ENCODE measurements at places on chromosomes 3 and 15.

- no peak for DNase-seq
These were observed 3.1 kb upstream of the ABTB1 start for GRCh38 chr3:127669541-127670228.

DNA sequence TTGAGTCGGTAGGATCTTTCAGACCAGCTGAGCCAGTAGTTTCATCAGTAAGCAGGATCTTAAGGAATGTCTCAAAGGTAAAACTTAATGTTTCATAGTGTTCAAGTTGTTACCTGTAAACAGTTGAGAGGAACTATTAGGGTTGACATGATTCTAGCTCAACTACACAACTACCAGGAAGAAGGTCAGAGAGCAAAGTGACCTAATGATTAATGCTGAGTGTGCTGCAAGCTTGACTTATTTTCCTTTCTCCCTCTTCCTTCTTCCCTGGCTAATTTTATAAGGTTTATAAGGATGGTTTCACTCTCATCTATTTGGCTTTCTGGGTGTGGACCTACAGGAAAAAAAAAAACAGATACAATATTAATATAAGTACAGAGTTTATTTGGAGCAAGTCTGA is 30.2 kb upstream of the LHFPL4 start:
- no peak for DNase-seq

DNA sequence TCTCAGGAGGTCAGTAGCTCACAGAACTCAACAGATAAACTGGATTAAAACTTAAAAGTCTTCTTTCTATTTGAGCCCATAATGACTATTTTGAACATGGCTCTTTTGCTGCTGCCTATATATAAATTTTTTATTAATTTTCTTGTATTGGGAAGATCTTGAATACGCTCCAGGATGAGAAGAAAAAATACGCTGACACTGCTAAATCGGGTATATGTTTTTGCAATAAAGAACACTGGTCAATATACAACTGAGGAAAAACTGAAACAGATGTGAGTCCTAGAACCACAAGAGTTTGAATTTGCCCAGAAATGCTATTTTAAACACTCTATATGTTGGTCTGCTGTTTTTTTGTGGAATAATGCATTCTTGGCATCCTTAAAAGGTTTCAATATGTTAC is 20.6 kb downstream of the WNT5A start:
- DNase-seq: no peak

GRCh38 chr3:17833786-17834559 is 91.5 kb upstream of the TBC1D5 start:
- no peak for DNase-seq

DNA sequence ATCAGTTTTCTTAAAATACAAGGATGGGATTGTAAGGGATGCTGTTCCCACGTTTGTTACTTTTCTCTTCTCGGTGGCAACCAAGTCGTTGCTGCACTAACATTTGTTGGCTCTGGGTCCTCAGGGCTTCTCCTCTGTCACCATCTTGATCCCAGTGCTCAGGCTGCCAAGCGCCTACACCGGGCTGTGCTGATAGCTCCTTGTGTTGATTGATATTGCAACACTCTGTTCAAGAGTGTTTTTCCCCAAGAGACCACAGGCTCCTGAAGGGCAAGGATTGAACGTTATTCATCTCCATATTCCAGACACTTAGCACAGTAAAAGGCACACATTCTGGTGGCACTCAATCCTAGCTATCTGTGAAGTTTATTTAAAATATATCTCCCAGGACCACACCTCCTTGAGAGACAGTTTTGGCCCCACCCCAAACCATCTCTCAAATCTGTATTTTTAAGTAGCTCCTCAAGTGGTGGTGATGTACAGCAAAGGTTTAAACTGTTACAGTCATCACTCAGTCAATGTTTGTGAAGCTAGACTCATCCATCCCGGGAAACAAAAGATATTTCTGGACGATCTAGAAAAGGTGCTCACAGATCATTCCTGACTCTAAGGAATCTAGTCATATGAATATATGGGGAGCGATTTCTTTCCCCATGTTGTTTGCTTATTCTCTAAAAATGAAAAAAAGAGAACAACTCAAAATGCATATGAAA is 38.5 kb upstream of the FOXP1 start:
- DNase-seq: no peak

DNA sequence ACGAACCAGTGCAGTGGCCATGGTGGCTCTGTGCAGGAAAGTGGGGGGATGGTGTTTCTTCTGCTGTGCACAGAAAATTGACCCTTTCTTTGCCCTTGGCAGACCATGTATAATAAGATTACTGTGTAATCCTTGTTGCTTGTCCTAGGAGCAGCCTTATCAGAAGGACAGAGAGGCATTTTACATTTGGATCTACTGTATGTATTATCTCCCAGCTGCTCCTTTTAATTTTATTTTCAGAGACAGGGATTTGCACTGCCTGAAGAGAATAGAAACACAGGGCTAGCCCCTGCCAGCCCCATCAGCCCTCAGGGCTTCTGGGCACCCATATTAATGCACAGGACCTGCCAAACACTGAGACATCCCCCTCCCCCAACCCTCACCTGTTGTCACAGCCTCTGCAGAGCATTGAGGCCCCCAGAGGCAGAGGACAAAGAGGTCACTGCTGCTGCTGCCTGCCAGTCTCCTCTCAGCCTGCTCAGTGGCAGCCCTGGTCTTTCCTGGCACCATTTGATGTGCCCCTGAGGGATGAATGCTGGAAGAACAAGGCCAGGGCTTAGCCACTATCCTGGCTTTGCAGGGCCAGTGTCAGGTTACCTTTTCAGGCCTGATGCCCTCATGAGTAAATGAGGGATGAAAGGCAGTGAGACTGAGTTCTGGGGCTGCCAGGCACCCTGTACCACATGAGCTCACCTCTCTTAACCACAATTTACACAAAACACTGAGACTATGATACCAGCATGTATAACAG is 533.4 kb downstream of the NTRK3 start:
- DNase-seq: no peak

- DNase-seq: no peak
These were observed 166.6 kb downstream of the TLE3 start for GRCh38 chr15:69931156-69931555.

DNA sequence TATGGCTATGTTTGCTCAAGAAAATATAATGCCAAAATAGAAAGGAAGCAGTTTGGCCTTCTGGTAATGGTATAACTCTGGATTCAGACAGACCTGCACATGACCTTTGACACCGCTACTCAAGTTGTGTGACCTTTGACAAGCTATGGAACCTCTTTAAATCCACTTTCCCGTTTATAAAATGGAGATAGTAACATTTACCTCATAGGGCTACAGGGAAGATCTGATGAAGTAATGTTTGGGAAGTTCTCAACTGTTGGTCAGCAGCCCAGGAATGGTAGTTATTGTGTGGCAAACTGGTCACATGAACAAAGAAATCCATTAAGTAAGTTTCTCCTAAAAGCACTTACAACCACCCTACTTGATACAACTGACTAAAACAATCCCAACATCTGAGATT is 95.1 kb upstream of the PHLDB2 start:
- DNase-seq: no peak

GRCh38 chr3:124410471-124410870 is 319.8 kb upstream of the UMPS start:
- no peak for DNase-seq

DNA sequence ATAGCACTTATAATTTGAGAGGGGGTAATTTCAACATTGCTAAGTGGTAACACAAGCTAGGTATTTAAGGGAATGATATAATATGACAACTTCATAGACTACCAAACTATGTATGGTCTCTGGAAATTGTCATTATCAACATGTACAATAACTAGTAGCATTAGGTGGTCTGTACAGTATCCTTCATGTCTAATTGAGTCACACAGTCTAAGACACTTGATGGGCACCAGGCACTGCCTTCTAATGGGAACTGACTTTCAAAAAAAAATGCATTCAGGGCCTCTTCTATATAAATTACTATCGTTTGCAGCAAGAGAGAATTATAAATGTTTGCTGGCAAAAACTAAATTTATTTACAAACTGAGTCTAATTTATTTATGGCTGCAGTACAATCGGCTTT is 271.8 kb downstream of the MECOM start:
- DNase-seq: no peak

GRCh38 chr15:74776821-74777768 is 4.8 kb upstream of the CSK start:
- DNase-seq: no peak

DNA sequence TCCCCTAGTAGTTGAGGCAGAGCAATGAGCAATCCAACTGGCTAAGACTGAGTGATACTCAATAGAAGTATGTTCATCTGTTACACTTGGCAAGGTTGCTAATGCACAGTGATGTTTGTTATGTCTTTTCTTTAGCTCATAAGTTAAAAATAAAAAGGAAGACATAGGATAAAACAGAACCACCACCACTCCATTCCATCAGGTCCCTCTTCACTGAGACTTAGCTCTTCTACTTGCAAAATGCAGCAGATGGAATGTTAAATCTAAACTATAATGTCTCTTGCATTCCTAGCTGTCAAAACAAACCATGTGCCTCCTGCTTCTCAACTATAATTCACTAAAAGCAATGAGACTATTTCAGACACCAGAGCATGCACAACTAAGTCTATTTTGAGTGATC is 265.6 kb upstream of the UBE2E2 start:
- DNase-seq: no peak

- DNase-seq: no peak
These were observed 20.1 kb downstream of the RFT1 start for GRCh38 chr3:53109891-53110771.

GRCh38 chr3:100265016-100265415 is 4.2 kb downstream of the TBC1D23 start:
- no peak for DNase-seq

DNA sequence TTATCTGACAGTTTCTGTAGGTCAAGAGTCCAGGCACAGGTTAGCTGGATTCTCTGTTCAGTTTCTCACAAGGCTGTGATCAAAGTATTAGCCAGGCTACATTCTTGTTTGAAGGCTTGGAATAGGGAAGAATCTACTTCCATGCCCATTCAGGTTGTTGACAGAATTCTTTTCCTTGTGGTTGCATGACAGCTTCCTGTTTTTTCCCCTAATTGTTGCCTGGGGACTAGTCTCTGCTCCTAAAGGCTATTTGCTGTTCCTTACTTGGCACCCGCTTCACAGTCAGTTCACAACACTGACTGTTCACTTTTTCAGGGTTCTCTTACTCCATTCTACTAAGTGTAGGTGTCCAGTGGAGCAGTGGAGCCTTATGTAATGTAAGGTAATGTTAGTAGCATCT is 115.4 kb upstream of the GBE1 start:
- no peak for DNase-seq

GRCh38 chr3:51947215-51947900 is 5.2 kb downstream of the PARP3 start:
- no peak for DNase-seq

DNA sequence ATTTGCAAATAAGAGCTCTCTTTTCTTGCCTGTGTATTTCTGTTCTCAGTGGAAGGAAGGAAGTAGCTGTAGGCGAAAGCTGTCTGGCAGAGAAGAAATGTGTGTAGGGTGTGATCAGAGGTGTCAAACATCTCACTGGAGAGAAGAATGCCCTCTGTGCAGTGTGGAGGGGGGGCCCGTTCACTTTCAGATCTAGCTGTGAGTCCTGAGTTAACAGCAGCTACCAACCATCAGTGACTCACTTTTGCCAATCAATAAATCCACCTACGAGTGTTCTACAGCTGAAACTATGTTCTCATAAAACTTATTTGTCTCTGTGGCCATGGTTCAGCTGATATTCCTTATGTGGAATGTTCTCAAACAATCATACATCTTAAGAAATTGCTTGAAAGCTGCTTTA is 103.7 kb downstream of the FRMD4B start:
- DNase-seq: no peak

- no peak for DNase-seq
These were observed 13.9 kb downstream of the PCYT1A start for GRCh38 chr3:196273655-196274054.

GRCh38 chr3:9179826-9180763 is 69.4 kb downstream of the SRGAP3 start:
- no peak for DNase-seq

GRCh38 chr3:54917862-54918261 is 10.0 kb downstream of the LRTM1 start:
- no peak for DNase-seq

DNA sequence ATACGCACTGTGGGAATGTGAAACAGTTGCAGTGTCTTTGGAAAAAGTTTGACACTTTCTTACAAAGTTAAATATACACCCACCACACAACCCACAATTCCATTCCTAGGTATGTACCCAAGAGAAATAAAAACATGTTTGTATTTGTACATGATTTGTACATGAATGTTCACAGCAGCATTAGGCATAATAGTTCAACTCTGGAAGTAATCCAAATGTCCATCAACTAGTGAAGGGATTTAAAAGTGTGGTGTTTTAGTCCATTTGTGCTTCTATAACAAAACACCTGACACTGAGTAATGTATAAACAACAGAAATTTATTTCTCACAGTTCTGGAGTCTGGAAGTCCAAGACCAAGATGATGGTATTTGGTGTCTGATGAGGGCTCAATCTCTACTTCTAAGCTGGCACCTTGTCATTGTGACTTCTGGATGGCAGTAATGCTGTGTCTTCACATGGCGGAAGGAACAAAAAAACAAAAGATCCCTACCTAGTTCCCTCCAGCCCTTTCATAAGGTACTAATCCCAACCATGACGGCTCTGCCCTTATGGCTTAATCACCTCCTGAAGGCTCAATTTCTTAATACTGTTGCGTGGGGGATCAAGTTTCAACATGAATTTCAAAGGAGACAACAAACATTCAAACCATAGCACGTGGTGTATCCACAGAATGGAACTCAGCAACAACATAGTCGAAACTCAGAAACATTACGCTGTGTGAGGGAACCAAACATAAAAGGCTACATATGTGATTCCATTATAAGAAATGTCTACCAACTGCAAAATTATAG is 120.5 kb downstream of the AQP9 start:
- no peak for DNase-seq

- DNase-seq: no peak
These were observed 33.2 kb downstream of the SLC25A26 start for GRCh38 chr3:66253790-66254620.

DNA sequence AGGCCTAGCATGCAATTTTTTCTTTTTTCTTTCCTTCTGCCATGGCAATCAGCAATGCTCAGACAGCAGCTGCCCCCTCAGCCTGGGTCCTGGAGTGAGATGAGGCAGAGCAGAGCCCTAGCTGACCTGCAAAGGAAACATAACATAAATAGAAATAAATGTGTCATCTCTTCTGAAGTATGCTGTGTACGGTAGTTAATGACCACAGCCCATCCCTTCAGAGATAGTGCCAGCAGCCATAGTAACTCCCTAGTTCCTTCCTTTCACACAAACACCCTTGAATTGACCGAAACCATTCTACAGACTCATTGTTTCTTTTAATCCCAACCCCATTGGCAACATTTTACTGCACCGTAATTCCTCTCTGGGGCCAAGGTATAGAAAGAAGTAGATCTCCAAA is 8.4 kb upstream of the CD47 start:
- no peak for DNase-seq
